Body of pancreas (tissue), 4 donors: ENCODE measurements at places on chromosomes 16 and 17.
A peak's percentile ranks its signal among the peaks of the same experiment; 100 is the strongest.

DNA sequence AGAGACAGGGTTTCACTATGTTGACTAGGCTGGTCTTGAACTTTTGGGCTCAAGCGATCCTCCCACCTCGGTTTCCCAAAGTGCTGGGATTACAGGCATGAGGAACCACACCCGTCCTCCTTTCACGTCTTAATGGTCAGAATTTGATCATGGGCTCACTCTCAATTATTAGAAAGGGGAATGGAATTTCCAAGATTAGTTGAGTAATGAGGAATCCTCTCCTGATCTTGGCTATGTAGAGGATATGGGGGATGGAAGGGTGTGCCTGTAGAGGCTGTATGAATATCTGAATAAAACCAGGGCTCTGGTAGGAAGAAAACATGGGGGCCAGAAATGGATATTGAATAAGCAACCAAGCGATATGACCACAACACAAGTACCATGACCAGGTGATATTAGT lies 25.9 kb upstream of the SMURF2 start:
- DNase-seq: no peak

GRCh38 chr17:80475910-80476876 lies at the start of gene NPTX1:
NPTX1 (minus strand) TSS chr17:80476607; CDS start chr17:80476446, 161 bp downstream.
- no peak for DNase-seq

DNA sequence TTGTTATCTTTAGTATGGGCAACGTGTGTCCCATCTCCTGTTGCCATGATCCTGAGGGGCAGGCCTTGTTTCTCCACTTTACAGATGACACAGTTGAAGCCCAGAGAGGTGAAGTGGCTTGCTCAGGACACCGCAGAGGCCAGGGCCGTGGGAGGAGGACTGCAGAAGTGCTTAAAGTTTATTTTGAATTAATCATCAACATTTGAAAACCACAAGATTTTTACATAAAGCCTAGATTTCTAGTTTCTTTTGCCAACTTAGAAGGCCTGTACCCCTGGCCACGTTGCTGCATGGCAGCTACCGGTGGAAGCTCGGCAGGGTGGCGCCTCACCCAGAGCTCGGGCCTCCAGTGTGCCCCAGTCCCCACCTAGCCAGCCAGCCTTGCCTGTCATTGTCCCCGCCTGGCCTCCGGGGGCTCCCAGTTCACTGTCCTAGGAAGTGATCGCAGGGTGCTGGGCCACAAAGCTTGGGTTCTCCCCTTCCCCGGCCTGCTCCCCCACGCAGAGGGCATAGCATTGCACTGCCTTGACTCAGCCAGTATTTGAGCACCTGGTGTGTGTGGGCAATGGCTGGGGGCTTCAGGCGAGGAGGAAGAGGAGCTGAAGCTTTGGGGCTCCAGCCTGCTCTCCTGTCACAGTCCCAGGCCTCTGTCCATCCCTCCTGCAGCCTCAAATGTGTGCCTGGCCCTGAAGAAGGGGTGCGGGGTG lies 14.8 kb upstream of the ADCY7 start:
- DNase-seq: no peak

GRCh38 chr17:27985736-27986399 lies 56.6 kb upstream of the NLK start:
- no peak for DNase-seq

- peak; percentile 24 for DNase-seq
These were observed 60.3 kb downstream of the RMI2 start for GRCh38 chr16:11405331-11406176.

- no peak for DNase-seq
These were observed 40.6 kb upstream of the CDH1 start for GRCh38 chr16:68696514-68696913.

DNA sequence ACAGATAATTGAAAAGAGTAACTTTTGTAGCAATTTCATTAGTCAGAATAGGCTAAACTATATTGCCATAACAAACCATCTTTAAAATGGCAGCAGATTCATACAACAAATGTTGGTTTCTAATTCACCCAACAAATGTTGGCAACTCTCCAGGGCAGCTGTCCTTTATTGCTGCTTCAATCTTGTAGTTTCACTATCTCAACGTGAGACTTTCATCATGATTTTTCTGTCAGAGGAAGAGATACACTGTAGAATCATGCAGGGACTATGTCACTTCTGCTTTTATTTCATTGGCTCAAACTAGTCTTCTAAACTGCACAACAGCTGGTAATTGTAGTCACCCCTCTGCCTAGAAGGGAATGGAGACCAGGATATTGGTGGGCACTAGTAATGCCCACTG lies 174.2 kb downstream of the TANC2 start:
- DNase-seq: peak; percentile 12

GRCh38 chr16:73060892-73061490 lies 13.1 kb upstream of the ZFHX3 start:
- DNase-seq: no peak

DNA sequence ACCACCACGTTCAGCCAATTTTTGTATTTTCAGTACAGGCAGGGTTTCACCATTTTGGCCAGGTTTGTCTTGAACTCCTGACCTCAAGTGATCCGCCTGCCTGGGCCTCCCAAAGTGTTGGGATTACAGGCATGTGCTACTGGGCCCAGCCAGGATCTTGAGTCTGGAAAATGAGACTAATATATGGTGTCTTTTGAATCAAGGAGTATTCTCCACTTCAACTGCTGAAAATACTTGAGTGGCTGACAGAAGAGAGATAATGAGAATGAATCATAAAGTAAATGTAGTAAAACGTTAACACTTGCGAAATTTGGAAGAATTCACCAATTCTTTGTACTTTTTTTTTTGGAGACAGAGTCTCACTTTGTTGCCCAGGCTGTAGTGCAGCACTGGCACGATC lies 16.6 kb downstream of the SMYD4 start:
- no peak for DNase-seq

DNA sequence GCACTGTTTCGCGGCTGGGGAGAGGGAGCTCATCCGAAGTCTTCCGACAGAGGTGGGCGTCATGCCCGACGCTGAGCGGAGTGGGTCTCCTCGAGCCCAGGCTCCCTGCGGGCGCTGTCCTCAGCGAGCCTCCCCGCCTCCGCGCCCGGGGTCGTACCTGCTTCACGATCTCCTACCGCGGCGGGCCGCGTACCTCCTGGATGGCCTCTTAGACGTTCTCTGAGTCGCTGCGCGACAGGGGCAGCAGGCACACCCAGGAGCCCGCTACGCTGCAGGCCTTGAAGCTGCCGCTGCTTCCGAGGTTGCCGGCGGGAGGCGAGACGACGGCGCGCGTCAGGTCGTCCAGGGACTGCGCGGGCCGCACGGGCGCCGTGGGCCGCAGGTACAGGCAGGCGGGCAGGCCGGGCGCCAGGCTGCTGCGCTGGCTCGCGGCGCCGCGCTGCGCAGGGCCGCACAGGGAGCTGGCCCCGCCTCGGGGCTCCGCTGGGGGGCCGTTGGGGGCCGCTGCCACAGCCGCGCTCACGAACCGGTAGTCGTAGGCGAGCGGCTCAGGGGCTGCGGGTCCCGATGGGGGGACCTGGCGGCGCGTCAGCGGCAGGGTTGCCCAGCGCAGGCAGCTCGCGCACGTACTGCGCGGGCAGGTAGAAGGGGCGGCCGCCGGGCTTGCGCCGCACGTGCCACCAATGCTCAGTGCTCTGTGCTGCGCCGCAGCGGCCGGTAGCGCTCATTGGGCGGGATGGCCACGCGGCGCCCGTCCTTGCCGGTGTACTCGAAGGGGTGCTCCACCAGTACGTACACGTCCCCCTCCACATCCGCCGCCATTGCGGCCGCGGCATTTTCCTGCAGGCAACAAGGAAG lies 116.4 kb upstream of the SMURF2 start:
- peak; percentile 56 for DNase-seq

DNA sequence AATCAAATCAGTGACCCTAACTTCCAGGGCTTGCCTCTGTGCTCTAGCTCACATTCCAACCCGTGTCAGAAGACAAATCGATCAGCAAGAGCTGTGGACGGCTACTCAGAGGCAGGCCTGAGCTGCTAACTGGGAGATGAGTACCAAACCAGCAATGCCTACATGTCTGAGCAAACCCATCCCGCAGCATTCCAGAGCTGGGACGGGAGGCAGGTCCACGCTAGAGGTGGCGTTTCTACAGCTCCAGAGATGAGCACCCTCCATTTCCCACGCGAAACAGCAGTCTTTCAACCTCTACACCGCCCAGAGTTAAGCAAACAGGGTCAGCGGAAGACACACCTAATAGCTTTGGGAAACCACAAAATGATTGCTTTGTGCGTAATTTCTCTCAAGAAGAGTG lies 6.5 kb downstream of the NXN start:
- no peak for DNase-seq

GRCh38 chr16:13312063-13312462 lies 410.7 kb downstream of the SHISA9 start:
- no peak for DNase-seq

- no peak for DNase-seq
These were observed 73.1 kb downstream of the LMF1 start for GRCh38 chr16:897701-898100.

- DNase-seq: no peak
These were observed 48.0 kb upstream of the CDYL2 start for GRCh38 chr16:80852261-80852872.

DNA sequence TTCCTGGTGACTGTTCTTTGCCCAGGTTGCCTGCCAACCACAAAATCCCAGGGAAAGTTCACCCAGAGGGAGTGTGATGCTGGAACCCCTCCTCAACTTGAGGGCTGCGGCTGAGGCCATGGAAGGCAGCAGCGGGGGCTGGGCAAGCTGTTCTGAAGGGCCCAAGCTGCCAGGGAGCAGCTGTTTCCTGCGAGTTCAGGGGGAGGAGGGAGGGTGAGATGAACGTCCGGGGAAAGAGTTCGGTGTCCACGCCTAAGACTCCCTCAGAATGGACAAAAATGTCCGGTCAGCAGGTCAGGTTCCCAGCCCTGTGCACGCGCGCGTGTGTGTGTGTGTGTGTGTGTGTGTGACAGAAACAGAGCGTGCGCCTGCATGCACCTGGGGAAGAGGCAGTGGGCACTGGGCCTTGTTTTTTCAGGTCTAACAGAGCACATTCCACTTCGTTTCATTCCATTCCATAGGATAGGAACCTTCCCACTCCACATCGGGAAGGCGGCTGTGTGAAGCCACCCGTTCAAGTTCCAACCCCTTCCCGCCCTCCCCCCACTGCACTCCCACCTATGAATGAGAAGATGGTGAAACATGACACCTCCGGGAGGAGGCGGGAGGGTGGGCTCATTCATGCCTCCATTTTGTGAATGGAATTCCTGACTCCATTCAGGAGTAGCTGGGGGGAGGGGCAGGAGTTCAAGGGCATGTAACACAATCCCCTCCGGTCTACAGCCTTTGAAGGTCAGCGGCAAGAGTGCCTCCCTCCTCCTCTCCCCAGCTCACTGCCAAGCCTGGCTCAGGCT lies 15.7 kb downstream of the ETV4 start:
- DNase-seq: peak; percentile 75

DNA sequence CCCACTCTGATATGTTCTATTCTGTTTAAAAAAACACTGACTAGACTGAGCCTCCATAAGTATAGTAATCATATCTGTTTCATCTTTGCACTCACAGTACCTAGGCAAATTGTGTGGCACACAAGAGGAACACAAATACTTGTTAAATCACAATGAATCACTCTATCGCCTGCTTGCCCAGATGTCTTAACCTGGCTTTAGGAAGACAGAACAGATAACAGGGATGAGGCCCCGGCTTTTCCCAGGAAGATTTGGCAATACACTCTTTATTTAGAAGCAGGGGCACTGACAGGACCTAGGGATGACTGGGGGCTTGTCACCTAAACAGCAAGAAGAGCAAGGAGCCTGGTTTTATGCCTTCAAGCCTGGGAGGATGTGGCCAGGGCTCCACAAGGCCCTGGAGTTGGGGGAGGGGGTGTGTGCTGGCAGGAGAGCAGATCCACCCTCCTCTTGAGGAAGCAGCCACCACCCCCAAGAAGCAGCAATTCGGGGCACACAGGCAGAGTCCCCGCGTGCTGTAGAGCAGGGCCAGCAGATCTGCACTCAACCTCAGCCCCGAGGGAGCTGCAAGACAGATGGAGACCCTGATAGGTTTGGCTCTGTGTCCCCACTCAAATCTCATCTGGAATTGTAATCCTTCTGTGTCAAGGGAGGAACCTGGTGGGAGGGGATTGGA lies 41.0 kb upstream of the KSR1 start:
- DNase-seq: no peak

- DNase-seq: peak; percentile 46
These were observed 3.3 kb downstream of the ITGA3 start for GRCh38 chr17:50059256-50059655.

GRCh38 chr16:54171626-54172537 lies 114.7 kb downstream of the IRX3 start:
- DNase-seq: peak; percentile 68

DNA sequence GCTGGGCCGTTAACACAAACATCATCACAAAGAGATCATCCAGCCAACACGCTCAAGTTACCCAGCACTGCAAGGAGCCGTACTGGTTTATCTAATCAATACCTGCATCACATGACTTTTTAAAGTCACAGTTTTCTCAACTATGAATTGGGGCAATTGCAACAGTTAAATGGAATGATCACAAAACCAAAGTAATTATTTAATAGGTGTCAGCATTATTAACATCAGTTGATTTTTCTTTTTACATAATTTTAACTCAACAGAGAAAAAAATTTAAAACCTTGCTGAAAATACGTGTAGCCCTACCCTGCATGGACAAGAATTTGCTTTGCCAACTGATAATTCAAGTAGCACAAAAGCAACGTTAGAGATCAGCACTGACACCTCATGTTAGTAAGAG lies 95.7 kb upstream of the SOX9 start:
- DNase-seq: no peak

DNA sequence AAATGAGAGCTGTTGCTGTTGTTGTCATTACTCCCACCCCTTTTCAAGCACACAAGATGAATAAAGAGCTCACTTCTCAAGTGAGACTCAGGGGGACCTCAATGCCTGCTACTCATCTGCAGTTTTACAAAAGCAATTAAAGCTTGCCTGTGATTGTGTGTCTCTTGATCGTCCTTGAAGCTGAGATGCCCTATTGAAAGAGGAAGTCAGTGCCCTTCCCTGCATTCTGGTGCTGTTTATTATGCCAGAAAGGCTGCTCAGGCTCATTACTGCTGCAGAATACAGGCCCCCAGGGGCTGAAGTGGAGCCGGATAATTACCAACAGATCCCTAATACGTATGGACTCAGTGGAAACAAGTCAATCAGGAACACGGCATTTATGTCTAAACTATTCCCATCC lies 147.2 kb downstream of the HS3ST2 start:
- DNase-seq: no peak

- DNase-seq: no peak
These were observed 266.3 kb downstream of the FOXL1 start for GRCh38 chr16:86844695-86845094.
